Astrocyte (in vitro differentiated cells and primary cell): ENCODE measurements at places on chromosomes 4 and X. TPM values are rescaled to one million over a fixed set of nuclear protein-coding genes. Genes with fewer than 3 reads are reported as not detected.

- H3K4me1 ChIP-seq: no peaks in the 10 kb centered on the region
- no peak overlapping the region for H3K4me3 ChIP-seq
- no peaks in the 10 kb centered on the region for H3K36me3 ChIP-seq
- DNase-seq: peak; percentile 68
- no peaks in the 10 kb centered on the region for H3K27me3 ChIP-seq
These were observed 37.8 kb upstream of the FUNDC1 start for GRCh38 chrX:44580466-44580865.

- no peak overlapping the region for H3K27ac ChIP-seq
- H3K4me3 ChIP-seq: no peak overlapping the region
- H3K4me1 ChIP-seq: no peaks in the 10 kb centered on the region
- no peaks in the 10 kb centered on the region for H3K36me3 ChIP-seq
- no peaks in the 10 kb centered on the region for H3K27me3 ChIP-seq
These were observed 716.6 kb downstream of the KLHL13 start for GRCh38 chrX:117400005-117400404.

DNA sequence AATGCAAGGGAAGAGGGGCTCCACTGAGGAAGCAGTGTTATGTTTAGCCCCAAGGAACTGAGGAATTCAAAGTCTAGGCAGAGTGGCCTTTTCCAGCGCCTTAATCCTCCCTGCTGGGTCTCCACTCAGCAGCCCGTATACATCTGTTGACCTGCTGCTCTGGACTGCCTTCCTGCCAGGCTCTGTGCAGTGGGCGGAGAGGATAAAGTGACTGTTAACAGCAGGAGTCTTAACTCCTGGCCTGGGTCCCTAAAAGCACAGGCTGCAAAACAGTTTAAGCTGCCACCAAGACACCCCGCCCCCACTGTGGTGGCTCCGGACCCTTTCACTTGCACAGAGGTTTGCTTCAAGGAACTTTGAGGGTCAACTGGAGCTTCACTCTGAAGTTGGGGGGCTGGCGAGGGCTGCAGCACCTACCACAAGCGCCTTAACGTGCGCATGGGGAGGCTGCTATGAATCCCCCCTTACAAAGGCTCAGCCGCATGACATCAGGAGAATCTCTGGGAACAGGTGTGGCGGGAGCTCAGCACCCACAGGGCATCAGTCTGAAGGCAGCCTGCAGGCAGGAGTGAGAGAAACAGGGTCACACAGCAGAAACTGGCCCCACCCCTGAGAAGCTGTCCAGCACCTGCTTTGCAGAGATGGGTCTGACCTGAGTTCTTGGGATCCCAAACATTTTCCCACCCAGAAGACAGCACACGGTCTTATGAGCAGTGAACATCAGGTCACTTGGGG lies 358.2 kb upstream of the GATB start:
- H3K27me3 ChIP-seq: peaks cover 5% of the 10 kb centered on the region
- H3K36me3 ChIP-seq: no peaks in the 10 kb centered on the region
- no peak overlapping the region for H3K27ac ChIP-seq
- no peak for DNase-seq

DNA sequence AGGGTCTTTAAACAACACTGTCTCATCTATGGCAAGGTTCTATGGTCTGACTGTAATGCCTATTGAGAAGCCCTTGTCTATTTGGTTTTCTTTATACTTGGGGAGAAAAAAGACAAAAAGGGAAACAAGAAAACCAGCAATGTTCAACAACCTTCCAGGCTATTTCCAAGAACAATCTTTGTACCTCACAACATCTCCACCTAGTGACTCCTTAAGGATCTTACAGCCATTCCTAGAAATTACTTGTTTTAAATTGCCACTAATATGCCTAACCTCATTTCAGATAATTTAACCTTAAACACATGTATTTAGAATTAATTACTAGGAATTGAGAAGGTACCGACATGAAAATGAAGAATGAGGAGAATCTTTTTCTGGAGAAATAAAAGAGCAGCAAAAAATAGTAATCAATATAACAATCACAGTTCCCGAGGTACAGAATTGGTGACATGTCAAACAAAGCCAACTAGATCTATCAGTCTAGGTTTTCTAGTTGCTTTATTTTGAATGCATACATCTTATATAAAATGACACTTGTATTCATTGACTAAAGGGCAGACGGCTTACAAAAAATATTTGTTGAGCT lies 1.6 kb upstream of the RBM46 start:
- no peak overlapping the region for H3K4me3 ChIP-seq
- no peaks in the 10 kb centered on the region for H3K36me3 ChIP-seq
- H3K27ac ChIP-seq: no peak overlapping the region
- no peaks in the 10 kb centered on the region for H3K4me1 ChIP-seq
- DNase-seq: peak; percentile 17
- no peaks in the 10 kb centered on the region for H3K27me3 ChIP-seq

GAGE13 gene
- total RNA-seq: not detected in 2 replicates

TGIF2LX gene
- not detected in 2 replicates for total RNA-seq

TCEAL6 gene
- not detected in 2 replicates for total RNA-seq

TRO gene
- total RNA-seq: 83.9 and 86.6 TPM in 2 replicates

RBPJ gene
- 96.3 and 96.7 TPM in 2 replicates for total RNA-seq

TMSB15A gene
- total RNA-seq: 0.46 and 1.6 TPM in 2 replicates

SHISA3 gene
- total RNA-seq: not detected in 2 replicates
